ENCODE measurements at places on chromosomes 16 and 17. TPM values are rescaled to one million over a fixed set of nuclear protein-coding genes. Genes with fewer than 3 reads are reported as not detected.

The IFI35 gene
- 8.5 TPM for total RNA-seq

The SECTM1 gene
- 3.3 TPM for total RNA-seq

DNA sequence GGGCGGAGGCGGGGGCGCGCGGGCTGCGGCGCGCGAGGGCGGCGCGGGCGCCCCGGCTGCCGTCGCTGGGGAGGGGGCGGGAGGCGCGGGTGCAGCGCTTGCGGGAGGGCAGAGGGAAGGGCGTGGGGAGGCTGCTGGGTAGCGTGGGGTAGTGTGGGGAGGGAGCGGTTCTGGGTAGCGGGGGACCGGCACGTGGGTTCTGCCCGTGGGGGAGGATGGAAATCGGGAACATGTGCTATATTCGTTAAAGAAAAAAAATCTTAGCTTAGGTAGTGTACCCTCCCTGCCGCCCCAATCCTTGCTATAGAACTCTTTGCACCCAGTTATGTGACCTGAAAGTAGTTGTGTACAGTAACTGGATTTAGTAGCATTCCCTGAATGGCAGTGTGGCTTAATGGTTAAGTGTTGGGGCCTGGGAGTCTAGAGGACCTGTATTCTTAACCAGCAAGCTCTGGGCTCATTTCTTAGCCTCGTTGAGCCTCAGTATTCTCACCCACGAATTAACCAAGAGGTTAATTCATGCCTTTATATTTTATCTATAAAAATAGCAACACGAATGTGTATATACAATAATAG lies 646 bp downstream of the RABEP1 start:
- DNase-seq, result no peak
- peak overlapping the region; percentile 64 for H3K4me3 ChIP-seq
- H3K27ac ChIP-seq, result no peak overlapping the region
- no peaks in the 10 kb centered on the region for H3K4me1 ChIP-seq

- peaks cover 25% of the 10 kb centered on the region for H3K36me3 ChIP-seq
- H3K4me3 ChIP-seq, result peak overlapping the region; percentile 96
- no peak for DNase-seq
- H3K27ac ChIP-seq, result peak overlapping the region; percentile 99
- no peaks in the 10 kb centered on the region for H3K27me3 ChIP-seq
- peaks cover 18% of the 10 kb centered on the region for H3K4me1 ChIP-seq
Observed at GRCh38 chr17:42459801-42460281, 1.2 kb downstream of the ATP6V0A1 start.

DNA sequence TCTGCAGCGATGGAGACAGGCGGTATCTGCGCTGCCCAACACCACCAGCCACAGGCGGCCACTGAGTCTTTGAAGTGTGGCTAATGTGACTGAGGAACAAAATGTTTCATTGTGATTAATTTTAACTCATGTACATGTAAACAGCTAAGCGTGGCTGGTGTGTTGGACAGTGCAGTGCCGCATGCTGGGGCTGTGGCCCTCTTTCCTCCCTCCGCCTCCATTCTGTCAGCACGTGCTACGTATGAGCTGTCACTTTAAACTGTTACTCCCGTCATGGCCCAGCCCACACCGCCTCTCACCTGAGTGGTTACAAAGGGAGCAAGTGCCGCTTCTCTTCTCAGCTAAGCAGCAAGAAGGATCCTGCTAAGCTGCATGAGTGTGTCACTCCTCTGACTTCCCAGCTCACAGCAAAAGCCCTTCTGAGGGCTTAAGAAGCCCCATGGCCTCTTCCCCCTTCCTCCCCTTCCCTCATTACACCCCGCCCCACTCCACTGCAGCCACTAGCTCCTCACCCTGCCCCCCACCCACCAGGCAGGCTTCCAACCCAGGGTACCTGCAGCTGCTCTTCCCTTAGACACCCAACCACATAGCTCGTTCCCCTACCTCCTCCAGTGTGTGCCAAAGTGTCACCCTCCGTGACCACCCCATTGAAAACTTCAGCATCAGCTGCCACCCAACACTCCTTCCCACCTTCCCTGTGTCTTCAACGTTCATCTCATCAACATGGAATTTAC lies 15.0 kb downstream of the HASPIN start:
- no peaks in the 10 kb centered on the region for H3K27me3 ChIP-seq
- H3K27ac ChIP-seq, result no peak overlapping the region
- no peaks in the 10 kb centered on the region for H3K36me3 ChIP-seq
- no peak overlapping the region for H3K4me3 ChIP-seq
- no peak for DNase-seq

GRCh38 chr17:8941980-8942622 lies 23.4 kb downstream of the PIK3R5 start:
- no peak for DNase-seq
- no peaks in the 10 kb centered on the region for H3K36me3 ChIP-seq
- H3K27me3 ChIP-seq, result no peaks in the 10 kb centered on the region
- no peaks in the 10 kb centered on the region for H3K4me1 ChIP-seq
- H3K27ac ChIP-seq, result no peak overlapping the region

DNA sequence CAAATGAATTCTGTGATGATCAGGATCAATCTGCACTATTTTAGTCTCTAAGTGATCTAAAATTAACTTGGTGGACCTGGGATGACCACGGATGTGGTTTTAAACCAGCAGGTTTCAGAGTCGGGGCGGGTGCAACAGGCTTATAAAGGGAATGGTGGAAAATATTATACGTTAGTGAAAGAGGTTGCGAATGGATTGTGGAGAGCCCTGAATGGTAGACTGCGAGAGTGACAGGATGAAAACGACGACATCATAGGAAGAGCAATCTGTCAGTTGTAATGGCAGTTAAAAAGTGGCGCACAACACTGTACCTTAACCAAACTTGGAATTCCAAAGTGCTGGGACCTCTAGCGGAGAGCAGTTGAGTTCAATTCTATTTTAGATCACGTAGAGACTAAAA lies 1.2 kb upstream of the CYB5B start:
- H3K4me1 ChIP-seq, result peaks cover 8% of the 10 kb centered on the region
- H3K27me3 ChIP-seq, result no peaks in the 10 kb centered on the region
- H3K4me3 ChIP-seq, result no peak overlapping the region
- peaks cover 12% of the 10 kb centered on the region for H3K36me3 ChIP-seq
- DNase-seq, result no peak

GRCh38 chr16:54946909-54947308 lies 16.2 kb downstream of the IRX5 start:
- no peaks in the 10 kb centered on the region for H3K4me1 ChIP-seq
- H3K27ac ChIP-seq, result no peak overlapping the region
- peaks cover 9% of the 10 kb centered on the region for H3K27me3 ChIP-seq
- DNase-seq, result no peak

DNA sequence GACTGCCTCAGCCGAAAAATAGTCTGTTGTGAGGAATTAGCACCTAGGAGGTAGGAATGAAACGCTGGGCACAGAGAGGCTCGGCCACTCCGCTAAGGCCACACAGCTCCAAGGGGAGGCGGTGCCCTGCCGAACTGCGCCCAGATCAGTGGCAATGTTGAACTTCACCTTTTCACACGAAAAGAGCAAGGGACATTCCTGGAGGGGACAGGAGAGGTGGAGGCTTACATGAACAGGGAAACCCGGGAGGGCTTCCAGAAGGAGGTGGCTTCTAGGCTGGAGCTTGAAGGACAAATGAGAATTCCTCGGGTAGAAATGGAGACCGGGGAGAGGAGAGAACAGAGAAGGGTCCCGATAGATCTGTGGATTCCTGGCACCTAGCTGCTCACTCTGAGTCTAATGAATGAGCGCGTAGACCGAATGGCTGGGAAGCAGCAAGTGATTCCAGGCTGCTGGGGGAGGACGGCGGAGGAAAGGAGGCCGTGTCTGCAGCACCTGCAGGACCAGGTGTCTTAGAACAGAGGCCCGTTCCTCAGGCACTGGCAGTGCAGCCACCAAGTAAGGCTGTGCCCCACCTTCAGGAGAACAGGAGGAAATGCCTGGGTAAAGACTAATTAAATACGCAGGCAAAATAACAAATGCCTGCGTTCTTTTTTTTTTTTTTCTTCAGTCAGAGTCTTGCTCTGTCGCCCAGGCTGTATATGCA lies 722 bp upstream of the SLC38A10 start:
- peak overlapping the region; percentile 87 for H3K4me3 ChIP-seq
- peak overlapping the region; percentile 89 for H3K27ac ChIP-seq
- peaks cover 10% of the 10 kb centered on the region for H3K36me3 ChIP-seq

GRCh38 chr17:28524476-28525424 lies 18.6 kb downstream of the FOXN1 start:
- no peaks in the 10 kb centered on the region for H3K27me3 ChIP-seq
- no peak for DNase-seq
- no peak overlapping the region for H3K4me3 ChIP-seq
- H3K36me3 ChIP-seq, result peaks cover 3% of the 10 kb centered on the region
- H3K27ac ChIP-seq, result no peak overlapping the region
- H3K4me1 ChIP-seq, result peaks cover 11% of the 10 kb centered on the region

DNA sequence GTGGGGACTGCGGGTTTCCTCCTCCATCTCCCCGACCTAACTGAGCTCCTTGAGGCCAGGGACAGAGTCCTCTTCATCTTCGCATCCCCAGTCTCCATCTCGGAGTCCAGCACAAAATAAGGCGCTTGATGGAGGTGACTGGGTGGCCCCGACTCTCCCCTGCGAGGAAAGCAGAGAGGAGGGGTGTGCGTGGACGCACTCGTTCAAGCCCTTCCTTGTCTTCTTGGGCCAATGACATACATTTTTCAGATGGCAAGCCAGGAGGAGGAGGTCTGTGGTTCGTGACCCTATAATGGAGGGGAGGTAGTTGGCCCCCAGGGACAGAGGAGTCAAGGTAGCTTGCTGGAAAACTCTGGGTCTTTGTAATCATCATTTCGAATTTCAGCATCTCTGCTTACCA lies 17.2 kb downstream of the CRISPLD2 start:
- peaks cover 4% of the 10 kb centered on the region for H3K36me3 ChIP-seq
- H3K4me1 ChIP-seq, result peaks cover 14% of the 10 kb centered on the region
- H3K27me3 ChIP-seq, result peaks cover 9% of the 10 kb centered on the region
- H3K27ac ChIP-seq, result no peak overlapping the region

GRCh38 chr16:1071561-1072225 lies 854 bp upstream of the SSTR5 start:
- no peak overlapping the region for H3K4me3 ChIP-seq
- DNase-seq, result no peak
- no peak overlapping the region for H3K27ac ChIP-seq
- H3K4me1 ChIP-seq, result peaks cover 23% of the 10 kb centered on the region

DNA sequence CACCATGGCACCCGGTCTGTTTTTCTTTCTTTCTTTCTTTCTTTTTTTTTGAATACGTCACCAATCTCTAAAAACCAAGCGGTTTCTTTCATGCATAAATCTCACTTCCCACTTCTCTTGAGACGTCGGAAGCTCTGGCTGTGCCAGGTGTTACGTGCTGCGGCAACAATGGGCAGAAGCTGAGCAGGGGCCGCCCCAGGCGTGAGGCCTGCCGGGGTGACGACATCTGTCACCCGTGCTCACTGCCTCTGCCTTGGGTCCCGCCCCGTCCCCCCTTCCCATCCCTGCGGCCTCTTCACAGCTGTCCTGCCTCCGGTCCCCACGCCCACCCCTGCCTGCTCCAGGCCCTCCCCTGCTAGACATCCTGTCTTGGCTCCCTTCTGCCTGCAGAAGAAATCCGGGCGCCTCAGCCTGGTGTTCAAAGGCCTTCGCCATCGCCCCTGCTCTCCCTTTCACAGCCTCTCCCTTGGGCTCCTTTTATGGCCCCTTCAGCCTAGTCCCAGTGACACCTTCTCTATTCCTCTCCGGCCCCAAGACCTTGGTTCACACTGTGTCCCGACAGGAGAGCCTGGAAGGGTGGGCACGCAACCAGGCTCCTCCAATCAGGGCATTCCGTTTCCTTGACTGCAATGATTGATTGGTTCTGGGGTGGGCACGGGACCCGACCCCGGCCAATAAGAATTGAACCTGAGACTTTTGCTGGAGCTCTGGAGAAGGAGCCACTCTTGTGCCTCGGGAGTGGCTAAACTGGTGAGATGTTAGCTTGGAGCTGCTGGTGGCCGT lies 4.8 kb downstream of the P2RX1 start:
- peaks cover 10% of the 10 kb centered on the region for H3K4me1 ChIP-seq
- no peak overlapping the region for H3K4me3 ChIP-seq
- no peak for DNase-seq
- H3K36me3 ChIP-seq, result no peaks in the 10 kb centered on the region

- no peak overlapping the region for H3K27ac ChIP-seq
- H3K4me3 ChIP-seq, result no peak overlapping the region
- H3K27me3 ChIP-seq, result peaks cover 2% of the 10 kb centered on the region
- H3K4me1 ChIP-seq, result peaks cover 30% of the 10 kb centered on the region
- peaks cover 7% of the 10 kb centered on the region for H3K36me3 ChIP-seq
- no peak for DNase-seq
Observed at GRCh38 chr17:9200699-9201359, 179.5 kb downstream of the NTN1 start.

GRCh38 chr16:72124148-72124547 lies 30.5 kb downstream of the DHX38 start:
- no peak overlapping the region for H3K27ac ChIP-seq
- no peaks in the 10 kb centered on the region for H3K27me3 ChIP-seq
- no peak overlapping the region for H3K4me3 ChIP-seq

DNA sequence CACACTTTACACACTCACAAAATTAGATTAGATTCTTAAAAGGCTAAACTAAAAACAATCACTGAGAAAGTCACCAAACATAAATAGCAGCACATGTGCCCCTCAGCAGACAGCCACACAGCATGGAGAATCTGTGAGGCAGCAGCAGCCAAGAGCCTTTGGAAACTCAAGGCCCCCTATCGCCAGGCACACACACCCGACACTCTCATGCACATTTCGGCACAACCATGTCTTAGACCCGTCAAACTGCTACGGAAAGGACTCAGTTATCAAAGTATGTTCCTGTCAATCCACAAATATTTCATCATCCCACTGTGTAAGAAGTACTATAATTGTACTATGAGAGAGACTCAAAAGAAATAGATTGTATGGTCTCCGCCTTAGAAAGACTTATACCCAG lies 20.9 kb downstream of the UBE2O start:
- DNase-seq, result no peak
- H3K27me3 ChIP-seq, result no peaks in the 10 kb centered on the region
- H3K27ac ChIP-seq, result no peak overlapping the region

GRCh38 chr17:41957031-41957868 lies 9.3 kb upstream of the CNP start:
- H3K4me3 ChIP-seq, result no peak overlapping the region
- peaks cover 54% of the 10 kb centered on the region for H3K36me3 ChIP-seq
- no peak for DNase-seq
- no peaks in the 10 kb centered on the region for H3K27me3 ChIP-seq

Data from spinal cord (tissue), 10 donors.